ENCODE measurements at places on chromosomes 2 and 18. TPM values are rescaled to one million over a fixed set of nuclear protein-coding genes. Genes with fewer than 3 reads are reported as not detected.

The ITGB6 gene
- total RNA-seq, result 41.1 TPM

The ANKRD30BL gene
- total RNA-seq, result not detected

The CAPN14 gene
- 0.33 TPM for total RNA-seq

DNA sequence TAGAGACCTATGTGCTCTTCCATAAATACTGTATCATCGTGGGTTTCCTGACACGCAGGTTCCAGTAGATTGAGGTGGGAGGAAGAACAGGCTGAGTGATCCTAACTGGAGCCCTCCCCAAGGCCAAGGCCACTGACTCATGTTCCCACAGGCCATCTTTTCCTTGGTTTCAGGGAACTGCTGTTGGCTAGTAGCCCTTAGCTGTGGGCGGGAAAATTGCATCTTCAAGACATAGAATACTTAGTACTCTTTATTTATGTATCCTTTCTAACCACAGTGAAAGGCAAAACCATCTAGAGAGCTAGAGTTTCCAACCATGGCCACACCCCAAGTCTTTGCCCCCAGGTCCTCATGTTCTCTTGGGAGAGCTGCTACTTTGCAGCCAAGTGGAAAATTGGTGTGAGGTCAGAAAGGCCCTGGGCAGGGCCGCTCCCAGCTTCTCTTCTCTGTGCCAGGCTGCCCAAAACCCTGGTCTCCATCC lies 55.9 kb downstream of the COPS8 start:
- DNase-seq, result no peak

- DNase-seq, result no peak
Observed at GRCh38 chr18:55577812-55578539, 10.0 kb downstream of the TCF4 start.

The PLCL1 gene
- total RNA-seq, result 2.2 TPM

DNA sequence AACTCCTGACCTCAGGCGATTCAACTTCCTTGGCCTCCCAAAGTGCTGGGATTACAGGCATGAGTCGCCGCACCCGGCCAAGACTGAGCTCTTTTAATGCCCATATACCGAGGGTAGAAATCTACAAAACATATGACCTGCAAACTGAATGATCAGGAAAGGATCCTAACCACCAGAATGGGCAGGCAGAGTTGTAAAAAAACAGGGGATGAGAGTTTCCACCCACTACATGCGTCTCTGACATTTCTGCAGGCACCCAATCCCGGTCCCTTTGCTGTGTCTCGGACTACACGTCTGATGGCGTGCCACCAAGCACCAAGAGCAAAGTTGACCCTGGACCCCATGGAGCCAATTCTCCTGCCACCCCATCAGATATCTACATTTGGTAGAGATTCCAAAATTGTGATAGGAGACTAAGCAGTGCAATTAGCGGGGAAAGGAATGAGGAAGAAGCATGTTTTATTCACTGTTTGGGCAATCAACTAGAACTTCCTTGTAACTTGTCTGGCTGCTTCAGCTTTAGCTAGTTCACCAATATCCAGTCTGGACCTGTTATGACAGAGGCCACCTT lies 74.1 kb downstream of the ATP8B1 start:
- DNase-seq, result peak; percentile 39

DNA sequence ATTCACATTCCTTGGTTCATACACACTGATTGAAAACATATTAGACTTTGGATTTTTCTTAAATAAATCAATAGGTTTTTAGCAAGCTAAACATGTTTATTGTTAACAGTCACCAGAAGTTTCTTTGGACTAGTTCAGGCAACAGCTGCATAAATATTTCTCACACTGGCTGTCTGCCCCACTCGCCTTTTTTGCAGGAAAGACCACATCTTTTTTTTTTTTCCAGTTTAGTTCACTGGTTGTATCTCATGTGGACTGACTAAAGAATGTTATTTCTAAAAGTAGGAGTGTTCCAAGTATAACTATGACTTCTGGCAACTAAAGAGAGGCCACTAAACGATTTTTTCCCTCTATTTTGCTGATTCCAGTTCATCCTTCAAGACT lies 31.1 kb downstream of the SLC40A1 start:
- no peak for DNase-seq

The RESP18 gene
- total RNA-seq, result not detected

DNA sequence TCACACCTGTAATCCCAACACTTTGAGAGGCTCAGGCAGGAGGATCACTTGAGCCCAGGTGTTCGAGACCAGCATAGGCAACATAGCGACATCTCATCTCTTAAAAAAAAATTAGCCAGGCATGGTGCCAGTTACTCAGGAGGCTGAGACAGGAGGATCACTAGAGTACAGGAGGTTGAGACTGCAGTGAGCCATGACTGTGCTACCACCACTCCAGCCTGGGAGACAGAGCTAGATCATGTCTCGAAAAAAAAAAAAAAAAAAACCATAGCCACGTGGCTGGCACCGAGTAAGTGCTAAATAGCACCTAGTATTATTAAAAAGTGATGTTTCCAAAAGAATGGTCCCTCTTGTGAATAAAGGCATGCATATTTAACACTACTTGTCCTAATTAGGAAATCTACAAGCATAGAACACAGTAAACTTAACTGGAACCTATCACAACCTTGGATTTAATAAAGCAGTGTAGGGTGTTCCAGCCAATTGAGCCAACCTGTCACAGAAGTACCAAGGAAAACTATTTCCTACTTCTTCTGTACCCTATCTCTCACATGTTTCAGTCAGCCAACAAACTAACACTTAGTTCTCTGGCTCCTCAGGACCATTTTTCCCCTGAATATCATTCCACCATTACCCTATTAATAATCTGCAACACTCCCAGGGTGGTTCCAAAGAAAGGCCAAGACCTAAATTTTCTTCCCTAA lies 8.8 kb downstream of the RAB1A start:
- no peak for DNase-seq

GRCh38 chr2:223727562-223727961 lies 109.8 kb downstream of the AP1S3 start:
- DNase-seq, result peak; percentile 74

The TRABD2A gene
- 2.2 TPM for total RNA-seq

GRCh38 chr18:24915547-24915946 lies 436.4 kb downstream of the ZNF521 start:
- DNase-seq, result no peak

GRCh38 chr2:16728351-16729136 lies 62.9 kb upstream of the CYRIA start:
- no peak for DNase-seq

The MXD1 gene
- total RNA-seq, result 29.7 TPM

DNA sequence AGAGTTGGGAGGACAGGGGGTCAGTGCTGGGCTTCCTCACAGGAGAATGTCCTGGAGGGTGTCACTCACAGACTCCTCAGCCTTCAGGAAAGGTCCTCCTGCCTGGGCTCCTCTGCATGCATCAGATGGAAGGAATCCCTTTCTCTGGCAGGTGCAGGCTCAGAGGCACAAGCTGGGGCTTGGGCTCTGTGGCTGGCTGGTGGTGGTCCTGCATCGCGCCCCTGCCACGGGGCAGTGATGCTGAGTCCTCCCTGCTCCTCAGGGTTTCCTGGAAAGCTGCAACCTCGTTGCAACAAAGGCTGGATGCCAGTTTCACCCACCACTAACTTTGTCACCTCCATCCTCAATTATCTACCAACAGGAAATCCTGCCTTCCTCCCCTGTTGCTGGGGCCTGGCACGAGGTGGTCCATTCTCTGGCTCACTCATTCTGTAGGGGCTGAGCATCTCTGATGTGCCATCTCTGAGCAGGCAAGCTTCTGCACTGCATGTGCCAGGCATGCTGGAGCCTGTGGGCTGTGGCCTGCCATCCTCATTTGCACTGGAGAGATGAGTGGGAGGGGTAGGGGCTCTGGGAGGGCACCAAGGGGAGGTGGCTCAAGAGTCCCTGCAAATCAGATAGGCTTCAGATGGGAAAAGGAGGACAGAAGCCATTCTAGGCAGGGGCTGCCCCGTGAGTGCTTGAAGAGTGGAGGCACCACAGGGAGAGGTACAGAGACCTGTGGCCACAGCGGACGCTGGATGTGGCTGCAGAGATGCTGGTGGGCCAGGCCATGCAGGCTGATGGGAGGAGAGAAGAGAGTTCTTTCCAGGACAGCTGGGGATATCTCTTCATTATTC lies 272.6 kb upstream of the HS6ST1 start:
- no peak for DNase-seq

GRCh38 chr2:131801210-131801744 lies 273.6 kb downstream of the CCDC74A start:
- peak; percentile 6 for DNase-seq

The FBXO41 gene
- 2.1 TPM for total RNA-seq

DNA sequence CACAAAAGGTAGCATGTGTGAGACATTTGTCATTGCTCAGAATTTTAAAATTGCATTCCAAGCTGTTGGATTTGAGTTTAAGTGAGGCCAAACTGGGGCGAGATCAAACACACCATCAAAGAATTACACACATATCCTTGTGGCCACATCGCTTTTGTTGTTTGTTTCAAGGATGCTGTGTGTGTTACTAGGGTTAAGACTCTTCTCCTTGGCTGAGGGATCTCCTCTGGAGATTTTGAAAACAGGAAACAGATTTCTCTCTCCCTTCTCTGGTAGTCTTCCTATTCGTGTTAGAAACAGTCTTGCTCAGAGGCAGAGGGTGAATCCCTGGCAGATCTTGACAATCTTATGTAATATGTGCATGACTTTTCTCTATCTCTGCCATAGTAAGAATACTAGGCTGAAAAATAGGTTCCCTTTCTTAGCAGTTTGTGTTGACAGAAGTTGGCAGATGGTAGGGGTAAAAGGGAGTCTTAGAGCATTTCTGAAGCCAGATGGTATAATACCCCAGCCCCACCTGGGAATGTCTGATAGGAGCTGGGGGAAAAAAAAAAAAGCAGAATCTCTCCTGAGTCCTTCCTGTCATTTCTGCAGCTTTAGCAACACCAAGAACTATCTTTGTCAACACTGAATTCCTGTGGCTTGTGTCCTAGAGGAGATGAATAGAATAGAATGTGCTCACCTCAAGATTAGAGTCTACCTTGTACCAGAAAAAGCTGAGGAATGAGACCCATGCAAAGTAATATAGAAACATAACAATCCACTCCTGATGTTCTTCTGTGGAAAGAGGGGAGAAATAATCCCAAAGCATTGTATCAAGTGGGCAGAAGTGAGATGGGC lies 101.8 kb downstream of the XRCC5 start:
- no peak for DNase-seq

The STARD6 gene
- total RNA-seq, result not detected

The SERPINB10 gene
- 0.93 TPM for total RNA-seq

DNA sequence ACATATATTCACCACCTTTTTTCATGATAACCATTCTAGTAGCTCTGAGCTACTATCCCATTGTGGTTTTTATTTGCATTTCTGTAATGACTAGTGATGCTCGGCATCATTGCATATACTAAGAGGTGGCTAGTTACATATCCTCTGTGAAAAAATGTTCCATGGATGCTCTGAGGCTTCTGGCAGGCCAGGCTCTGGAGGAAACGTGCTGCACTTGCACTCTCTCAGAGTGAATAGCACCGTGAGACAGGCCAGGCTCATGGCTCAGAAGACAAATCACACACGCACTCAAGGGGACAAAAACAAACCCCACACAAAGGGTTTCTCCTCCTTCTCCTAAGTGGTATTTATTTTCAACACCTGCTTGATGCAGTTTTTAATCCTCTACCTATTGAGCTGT lies 1085.3 kb upstream of the CNTNAP5 start:
- DNase-seq, result no peak

The TSPYL6 gene
- total RNA-seq, result not detected

GRCh38 chr18:57052759-57053158 lies 94.1 kb upstream of the BOD1L2 start:
- DNase-seq, result no peak
